ENCODE measurements at places on chromosomes 1 and 21.
A peak's percentile ranks its signal among the peaks of the same experiment; 100 is the strongest.

DNA sequence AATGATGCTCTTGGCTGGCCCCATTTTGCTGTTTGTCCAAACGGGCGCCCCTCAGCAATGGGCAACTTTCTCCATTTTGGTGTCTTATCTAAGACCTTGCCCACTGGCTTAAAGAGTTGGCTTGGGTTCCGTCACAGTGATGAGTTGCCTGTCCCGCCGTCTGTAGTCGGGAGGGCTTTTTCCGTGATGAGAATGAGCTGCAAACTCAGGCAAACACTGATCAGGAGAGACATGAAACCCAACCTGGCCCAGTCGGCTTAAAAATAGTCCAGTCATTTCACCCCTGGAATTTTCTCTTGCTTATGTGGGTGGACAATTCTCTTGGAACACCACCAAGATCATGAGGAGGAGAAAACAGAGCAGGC, 79.3 kb downstream of the ST6GALNAC3 start:
- no peak for DNase-seq

DNA sequence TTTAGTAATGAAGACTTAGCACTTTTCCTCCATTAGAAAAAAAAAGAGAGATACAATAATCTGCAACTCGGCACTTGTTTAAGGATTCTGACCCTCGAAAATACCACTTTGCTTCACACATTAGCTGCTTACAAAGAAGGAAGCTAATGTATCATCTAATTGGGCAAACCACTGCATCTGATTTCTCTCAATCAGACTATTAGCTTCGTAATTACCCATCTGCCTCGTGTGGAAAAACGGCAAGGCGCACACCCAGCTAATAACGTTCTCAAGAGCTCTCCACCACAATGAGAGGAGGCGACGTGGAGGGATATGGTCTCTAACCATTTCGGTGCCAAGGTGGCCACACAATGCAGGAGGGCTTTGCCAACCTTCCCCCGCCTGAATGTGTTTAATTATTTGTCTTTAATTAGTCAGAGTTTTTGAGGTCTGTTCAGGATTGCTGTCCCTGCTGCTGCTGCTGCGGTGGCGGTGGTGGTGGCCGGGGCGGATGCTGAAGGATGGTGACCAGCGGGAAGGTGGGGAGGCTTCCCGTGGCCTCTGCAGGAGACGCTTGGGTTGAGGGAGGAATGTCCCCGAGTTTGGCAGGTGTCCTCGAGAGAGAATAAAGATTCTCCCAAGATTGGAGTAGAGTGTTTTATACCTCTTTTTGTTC, 374.5 kb downstream of the RPS6KC1 start:
- DNase-seq, result no peak

- no peak for DNase-seq
Observed at GRCh38 chr1:232389744-232390143, 240.2 kb downstream of the SIPA1L2 start.

GRCh38 chr1:5928714-5929400, 63.4 kb downstream of the NPHP4 start:
- DNase-seq, result no peak

DNA sequence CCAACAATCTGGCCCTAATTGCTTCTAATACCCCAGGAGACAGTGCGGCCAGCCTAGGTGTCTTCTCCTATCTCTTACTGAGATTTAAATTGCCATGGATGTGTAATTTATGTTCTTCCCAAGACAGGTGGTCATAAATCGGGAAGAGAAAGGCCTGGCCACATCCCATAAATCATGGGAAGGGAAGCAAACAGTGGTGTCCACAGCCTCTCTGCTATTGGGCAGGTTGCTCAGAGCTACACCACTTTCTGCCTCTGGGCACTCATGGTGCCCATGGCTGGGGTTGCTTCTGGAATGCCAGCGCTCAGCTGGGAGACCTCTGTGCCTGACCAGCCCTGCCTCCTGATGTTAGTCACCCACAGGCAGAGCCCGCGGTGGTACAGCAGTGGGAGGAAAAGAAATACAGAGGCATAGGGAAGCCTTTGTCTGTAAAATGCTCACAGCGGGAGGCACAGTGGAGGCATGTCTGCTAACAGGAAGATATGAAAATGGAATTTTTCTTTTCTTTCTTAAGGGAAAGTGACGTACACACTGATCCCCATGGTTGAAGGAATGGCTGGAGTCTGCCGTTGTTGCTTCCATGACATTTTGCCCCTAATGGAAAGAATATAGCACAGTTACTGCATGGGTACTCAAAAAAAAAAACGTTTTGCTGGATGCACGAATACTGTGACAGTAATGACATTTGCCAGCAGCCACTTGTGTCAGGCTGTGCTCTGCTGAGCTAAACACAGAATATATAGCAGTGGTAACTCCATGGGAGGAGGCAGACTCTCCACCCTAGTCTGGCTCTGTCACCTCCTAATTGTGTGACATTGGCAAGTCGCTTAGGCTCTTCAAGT, 21.9 kb downstream of the MTARC1 start:
- no peak for DNase-seq

- DNase-seq, result no peak
Observed at GRCh38 chr1:234686035-234686434, 76.1 kb upstream of the IRF2BP2 start.

DNA sequence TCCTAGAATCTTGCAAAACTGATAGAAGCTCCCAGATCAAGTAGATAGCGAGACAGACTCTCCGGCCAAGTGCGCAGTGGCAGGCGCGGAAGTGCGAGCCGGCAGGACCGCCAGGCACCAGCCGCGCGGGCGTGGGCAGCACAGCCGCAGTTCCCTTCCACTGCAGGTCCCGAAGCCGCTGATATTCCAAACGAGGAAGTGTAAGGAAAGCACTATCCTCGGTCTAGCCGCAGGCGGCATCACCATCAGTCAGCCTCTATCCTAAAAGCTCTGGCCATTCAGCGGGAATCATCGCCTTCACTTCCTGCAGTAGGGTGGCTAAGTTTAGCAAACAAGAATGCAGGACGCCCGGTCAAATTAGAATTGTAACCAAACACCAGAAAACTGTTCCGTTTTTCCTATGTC, 710 bp downstream of the GLRX2 start:
- peak; percentile 3 for DNase-seq

DNA sequence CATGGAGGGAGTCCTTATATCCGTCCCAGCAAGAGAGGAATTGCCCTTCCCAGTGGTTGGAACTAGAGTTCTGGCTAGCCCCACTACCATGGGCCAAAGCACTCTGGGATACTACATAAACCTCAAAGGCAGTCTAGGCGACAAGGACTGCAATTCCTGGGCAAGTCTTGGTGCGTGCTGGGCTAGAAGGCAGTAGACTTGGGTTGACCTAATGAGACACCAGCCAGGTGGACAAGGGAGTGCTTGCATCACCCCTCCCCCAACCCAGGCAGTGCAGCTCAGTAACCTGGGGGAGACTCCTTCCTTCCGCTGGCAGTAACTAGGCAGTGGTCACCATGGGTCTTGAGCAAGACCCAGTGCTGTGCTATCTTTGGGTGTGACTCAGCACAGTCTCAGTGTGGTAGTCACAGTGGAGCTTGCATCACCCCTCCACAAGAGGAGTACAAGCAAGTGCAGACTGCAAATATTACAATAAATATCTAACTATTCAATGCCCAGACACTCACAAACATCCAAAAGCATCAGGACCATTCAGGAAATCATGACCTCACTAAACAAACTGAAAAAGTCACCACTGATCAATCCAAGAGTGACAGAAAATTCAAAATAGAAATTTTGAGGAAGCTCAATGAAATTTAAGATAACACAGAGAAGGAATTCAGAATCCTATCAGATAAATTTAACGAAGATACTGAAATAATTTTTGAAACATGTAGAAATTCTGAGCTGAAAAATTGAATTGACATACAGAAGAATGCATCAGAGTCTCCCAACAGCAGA, 84.7 kb upstream of the LYPLAL1 start:
- no peak for DNase-seq

GRCh38 chr1:210407887-210408252, 79.2 kb downstream of the HHAT start:
- DNase-seq, result no peak

DNA sequence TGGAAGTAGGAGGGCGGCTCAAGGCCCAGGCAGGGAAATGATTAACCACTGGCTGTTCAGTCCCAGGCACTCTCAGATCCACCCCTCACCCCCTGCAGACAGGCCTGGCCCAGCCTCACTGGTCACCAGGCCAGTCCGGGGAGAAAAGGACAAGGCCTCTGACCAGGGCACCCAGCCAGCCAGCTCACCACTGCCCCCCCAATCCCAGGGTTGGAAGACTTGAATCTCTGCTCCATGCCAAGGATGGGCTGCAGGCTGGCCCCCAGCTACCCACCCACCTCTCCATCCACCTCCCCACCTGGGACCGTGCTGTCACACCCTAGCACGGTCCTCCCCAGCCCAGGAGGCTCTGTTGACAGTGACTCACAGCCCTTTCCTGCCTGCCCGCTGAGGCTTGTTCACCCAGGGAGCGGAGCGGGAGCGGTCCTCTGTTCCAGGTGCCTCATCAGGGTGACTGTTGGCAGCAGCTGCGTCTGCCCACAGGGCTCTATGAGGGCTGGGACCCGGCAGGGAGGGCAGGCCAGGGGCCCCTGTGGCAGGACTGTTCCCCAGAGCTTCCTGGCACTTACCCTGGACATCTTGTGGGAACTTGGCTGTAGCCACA, 2.2 kb downstream of the LAD1 start:
- DNase-seq, result no peak

DNA sequence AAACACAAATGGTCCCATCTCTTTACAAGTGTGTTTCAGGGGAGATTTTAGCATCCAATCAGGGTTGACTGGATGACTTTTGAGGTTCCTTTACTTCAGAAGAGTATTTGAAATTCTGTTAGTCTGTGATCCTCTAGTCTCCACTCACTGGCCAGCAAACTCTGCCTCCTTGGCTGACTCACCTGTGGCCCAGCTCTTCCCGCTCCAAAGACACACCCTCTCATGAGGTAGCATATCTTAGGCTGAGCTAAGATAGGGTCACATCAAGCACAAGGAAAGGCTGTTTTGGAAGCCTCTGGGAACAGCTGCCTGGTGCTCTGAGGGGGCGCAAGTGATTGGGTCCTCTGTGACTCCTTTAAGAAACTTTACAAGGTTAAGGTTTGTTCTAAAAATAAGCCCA, 102.3 kb upstream of the FGGY start:
- no peak for DNase-seq

DNA sequence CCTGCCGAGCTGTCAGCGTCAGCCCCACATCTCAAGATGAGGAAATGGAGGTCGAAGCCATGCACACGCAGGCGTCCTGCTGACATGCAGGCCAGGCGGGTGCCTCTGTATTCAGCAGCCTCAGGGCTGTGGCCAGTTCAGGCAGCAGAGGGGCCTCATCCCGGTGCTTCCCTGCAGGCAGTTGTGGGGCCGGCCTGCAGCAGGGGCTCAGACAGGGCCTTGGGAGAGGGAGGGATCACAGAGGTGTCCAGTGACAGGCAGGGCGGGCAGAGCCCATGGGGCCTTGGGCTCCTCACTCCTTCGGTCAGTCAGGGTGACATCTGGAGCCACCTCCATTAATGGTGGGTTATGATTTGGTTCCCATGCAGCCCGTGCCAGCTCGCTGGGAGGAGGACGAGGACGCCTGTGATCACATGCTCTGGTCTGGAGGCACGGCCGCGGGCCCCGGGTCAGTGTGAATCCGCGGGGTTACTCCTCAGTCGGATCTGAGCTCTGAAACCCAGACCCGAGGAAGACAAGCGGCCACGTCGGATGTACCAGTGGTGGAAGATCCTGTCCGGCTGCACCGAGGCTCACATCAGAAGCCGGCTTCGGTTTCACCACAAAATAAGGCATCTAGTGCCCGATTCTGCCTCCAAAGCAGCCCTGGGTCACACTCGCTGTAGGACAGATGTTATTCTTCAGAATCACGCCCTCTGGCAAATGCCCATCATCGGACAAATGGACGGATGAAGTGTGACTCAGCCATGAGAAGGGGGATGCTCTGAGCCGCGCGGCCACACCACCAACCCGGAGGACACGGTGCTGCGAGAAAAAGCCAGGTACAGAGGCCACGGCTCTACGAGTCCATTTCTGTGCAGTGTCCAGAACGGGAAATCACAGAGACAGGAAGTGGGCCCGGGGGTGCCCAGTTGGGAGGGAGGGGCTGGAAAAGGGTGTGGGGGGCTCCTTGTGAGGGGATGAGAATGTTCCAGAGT, 33.4 kb downstream of the KRTAP10-1 start:
- no peak for DNase-seq

DNA sequence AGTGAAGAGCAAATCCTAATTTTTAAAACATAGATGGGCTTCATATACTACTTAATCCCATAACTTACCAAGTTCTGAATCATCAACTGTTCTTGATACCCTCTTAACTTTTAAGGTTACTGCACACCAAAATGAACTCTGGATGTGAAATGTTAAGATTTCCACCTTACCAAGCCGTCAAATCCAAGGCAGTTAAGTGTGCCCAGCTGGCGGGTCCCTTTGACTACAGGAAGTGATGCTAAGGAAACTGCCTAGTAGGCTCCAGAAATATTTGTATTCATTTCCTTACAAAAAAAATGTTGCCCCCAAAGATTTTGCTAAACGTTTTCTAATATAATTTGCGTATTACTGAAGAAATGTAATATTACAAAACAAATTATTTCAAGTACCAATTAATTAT, 10.7 kb downstream of the NRIP1 start:
- DNase-seq, result no peak

- no peak for DNase-seq
Observed at GRCh38 chr1:225846331-225847310, 35.6 kb downstream of the TMEM63A start.

- DNase-seq, result no peak
Observed at GRCh38 chr1:170063109-170063826, 11.2 kb downstream of the KIFAP3 start.

DNA sequence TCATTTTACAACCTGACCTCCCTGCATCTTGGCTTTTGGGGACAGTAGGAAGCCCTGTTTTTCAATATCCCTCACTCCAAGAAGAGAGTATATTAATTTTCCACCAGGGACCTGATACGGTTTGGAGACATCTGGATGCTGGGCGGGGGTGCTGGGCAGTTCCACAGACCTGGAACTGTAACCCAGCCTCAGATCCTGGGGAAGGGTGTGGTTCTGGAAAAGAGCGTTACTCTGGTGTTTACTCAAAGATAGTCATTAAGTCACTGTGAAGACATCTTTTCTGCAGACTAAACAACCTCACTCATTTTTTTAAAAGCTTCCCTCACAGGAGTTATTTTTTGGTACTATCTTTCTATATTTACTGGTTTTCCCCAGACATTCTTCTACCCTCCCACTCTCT, 189.8 kb downstream of the CLIC6 start:
- no peak for DNase-seq

DNA sequence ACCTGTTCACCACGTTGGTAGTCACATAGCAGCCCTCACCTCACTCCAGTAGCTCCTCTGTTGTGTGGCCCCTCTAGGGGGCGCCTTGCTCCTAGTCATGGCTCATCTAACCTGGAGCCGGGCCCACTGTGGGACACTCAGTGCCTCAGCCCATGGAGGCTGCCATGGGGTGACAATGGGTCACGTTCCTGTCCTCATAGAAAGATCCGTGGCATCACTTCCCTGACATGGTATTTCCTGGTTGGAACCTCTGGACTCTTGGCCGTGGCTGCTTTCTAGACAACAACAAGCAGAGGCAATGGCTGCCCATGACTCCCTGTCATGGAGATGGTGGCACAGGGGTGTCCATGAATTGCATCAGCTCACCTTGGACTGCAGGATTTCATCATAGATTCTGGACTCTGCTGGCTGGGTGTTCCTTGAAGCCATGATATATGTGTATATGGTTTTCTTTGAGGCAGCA, 27.5 kb upstream of the SLAMF6 start:
- DNase-seq, result peak; percentile 37
